Mesothelial cell of epicardium (in vitro differentiated cells): ENCODE measurements at places on chromosomes 11 and 22. TPM values are rescaled to one million over a fixed set of nuclear protein-coding genes. Genes with fewer than 3 reads are reported as not detected.

The OVOL1 gene
- 3.9 to 4.7 TPM (median 4.3 TPM) in 3 replicates for total RNA-seq

- H3K27ac ChIP-seq, result no peak overlapping the region
- DNase-seq, result no peak
- no peaks in the 10 kb centered on the region for H3K4me1 ChIP-seq
These were observed 37.7 kb upstream of the B3GAT1 start for GRCh38 chr11:134449713-134450112.

- peaks cover 10% of the 10 kb centered on the region for H3K4me1 ChIP-seq
- no peak overlapping the region for H3K4me3 ChIP-seq
- no peaks in the 10 kb centered on the region for H3K36me3 ChIP-seq
- DNase-seq, result no peak
- peaks cover 2% of the 10 kb centered on the region for H3K27me3 ChIP-seq
These were observed 40.0 kb downstream of the LINC01488 start for GRCh38 chr11:69521457-69521856.

- no peaks in the 10 kb centered on the region for H3K4me1 ChIP-seq
- H3K27me3 ChIP-seq, result no peaks in the 10 kb centered on the region
- H3K4me3 ChIP-seq, result no peak overlapping the region
- DNase-seq, result no peak
- no peak overlapping the region for H3K27ac ChIP-seq
These were observed 35.0 kb downstream of the HIRA start for GRCh38 chr22:19396561-19396933.

The TMEM225 gene
- total RNA-seq, result not detected in 3 replicates

DNA sequence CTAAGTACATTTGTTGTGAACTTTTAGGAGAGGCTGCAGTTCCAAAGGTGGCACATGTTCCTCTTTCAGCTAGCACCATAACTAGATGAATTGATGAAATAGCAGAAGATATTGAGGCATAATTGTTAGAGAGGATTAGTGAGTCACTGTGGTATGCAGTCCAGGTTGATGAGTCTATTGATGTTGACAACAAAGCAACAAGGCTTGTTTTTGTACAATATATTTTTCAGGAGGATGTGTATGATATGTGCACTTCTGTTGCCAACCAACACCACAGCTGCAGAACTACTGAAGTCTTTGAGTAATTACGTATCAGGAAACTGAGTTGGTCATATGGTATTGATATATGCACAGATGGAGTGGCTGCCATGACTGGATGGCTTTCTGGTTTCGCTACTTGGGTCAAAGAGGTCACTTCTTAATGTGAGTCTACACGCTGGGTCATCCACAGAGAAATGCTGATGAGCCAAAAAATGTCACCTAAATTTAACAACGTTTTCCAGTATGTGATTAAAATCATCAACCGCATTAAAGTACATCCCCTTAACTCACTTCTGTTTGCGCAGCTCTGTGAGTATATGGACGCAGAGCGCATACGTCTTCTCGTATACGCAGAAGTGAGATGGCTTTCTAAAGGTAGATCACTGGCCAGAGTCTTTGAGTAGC, 261.3 kb upstream of the ANO5 start:
- no peak overlapping the region for H3K27ac ChIP-seq
- H3K27me3 ChIP-seq, result no peaks in the 10 kb centered on the region
- H3K36me3 ChIP-seq, result no peaks in the 10 kb centered on the region
- no peak for DNase-seq
- no peak overlapping the region for H3K4me3 ChIP-seq

The HNRNPUL2 gene
- 60.3 to 62.0 TPM (median 61.5 TPM) in 3 replicates for total RNA-seq

DNA sequence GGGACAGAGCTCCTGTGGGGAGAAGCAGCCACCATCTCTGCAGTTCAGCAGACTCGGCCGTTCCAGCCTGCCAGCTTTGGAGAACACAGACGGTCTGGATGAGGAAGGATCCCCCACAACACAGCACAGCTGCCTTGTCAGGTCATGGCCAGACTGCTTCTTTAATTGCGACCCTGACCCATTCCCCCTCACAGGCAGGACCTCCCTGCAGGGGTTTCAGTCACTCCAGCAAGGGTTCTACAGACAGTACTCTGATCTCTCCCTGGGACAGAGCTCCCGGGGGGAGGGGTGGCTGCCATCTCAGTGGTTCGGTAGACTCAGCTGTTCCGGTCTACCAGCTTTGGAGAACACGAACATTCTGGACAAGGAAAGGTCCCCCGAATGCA, 173.5 kb downstream of the TTC28 start:
- H3K27me3 ChIP-seq, result no peaks in the 10 kb centered on the region
- H3K4me3 ChIP-seq, result no peak overlapping the region
- no peak overlapping the region for H3K27ac ChIP-seq
- peaks cover 26% of the 10 kb centered on the region for H3K36me3 ChIP-seq
- no peak for DNase-seq

DNA sequence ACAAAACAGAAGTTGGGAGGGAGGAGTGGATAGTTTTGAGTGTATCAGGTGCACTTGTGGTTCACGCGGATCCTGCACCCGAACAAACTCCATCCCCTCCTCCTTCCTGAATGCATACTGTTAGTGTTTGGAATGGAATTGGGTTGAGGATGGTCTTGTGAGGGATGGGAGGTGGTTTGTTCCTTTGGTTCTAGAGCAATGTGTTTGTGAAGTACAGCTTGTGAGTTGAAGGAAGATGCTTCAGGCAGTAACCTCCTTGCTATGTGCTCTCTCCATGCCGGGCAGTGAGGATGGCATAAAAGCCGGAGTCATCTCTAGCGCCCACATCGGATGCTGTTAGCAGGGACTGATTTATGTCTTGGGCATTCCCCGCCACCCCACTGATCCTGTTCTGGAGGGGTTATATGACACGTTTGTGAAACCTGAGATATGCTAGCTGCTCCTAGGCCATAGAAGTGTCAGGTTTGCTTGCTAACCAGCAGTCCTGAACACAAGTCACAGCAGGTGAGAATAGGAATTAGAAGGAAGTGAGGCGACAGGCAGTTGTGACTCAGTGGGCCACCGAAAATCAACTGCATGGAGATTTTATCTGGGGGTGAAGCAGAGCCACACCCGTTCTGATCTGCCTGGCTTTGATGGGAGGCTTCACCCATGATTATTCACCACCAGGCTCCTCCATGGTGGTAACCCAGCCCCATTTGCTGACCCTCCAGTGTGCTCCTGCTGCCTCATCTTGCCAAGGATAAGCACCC, 2.2 kb downstream of the BCR start:
- DNase-seq, result no peak
- H3K4me3 ChIP-seq, result peak overlapping the region; percentile 68
- H3K4me1 ChIP-seq, result peaks cover 43% of the 10 kb centered on the region
- no peaks in the 10 kb centered on the region for H3K27me3 ChIP-seq

GRCh38 chr11:68682531-68682961, 1.8 kb upstream of the GAL start:
- H3K27me3 ChIP-seq, result peaks cover 59% of the 10 kb centered on the region
- H3K36me3 ChIP-seq, result no peaks in the 10 kb centered on the region
- peaks cover 7% of the 10 kb centered on the region for H3K4me1 ChIP-seq
- H3K27ac ChIP-seq, result no peak overlapping the region
- no peak overlapping the region for H3K4me3 ChIP-seq
- no peak for DNase-seq

GRCh38 chr11:488062-488461, 19.0 kb downstream of the RNH1 start:
- DNase-seq, result no peak
- no peak overlapping the region for H3K4me3 ChIP-seq
- H3K27ac ChIP-seq, result no peak overlapping the region
- no peaks in the 10 kb centered on the region for H3K27me3 ChIP-seq
- H3K4me1 ChIP-seq, result no peaks in the 10 kb centered on the region

- no peak overlapping the region for H3K27ac ChIP-seq
- no peaks in the 10 kb centered on the region for H3K27me3 ChIP-seq
- peaks cover 6% of the 10 kb centered on the region for H3K4me1 ChIP-seq
- peaks cover 33% of the 10 kb centered on the region for H3K36me3 ChIP-seq
- H3K4me3 ChIP-seq, result no peak overlapping the region
These were observed 55.8 kb downstream of the PPME1 start for GRCh38 chr11:74226907-74227306.

- H3K4me1 ChIP-seq, result peaks cover 13% of the 10 kb centered on the region
- H3K36me3 ChIP-seq, result peaks cover 42% of the 10 kb centered on the region
- no peak overlapping the region for H3K4me3 ChIP-seq
- no peak for DNase-seq
- no peaks in the 10 kb centered on the region for H3K27me3 ChIP-seq
- no peak overlapping the region for H3K27ac ChIP-seq
These were observed 43.3 kb downstream of the SESN3 start for GRCh38 chr11:95187723-95188122.

The SEPTIN5 gene
- 32.2 to 42.1 TPM (median 36.2 TPM) in 3 replicates for total RNA-seq

DNA sequence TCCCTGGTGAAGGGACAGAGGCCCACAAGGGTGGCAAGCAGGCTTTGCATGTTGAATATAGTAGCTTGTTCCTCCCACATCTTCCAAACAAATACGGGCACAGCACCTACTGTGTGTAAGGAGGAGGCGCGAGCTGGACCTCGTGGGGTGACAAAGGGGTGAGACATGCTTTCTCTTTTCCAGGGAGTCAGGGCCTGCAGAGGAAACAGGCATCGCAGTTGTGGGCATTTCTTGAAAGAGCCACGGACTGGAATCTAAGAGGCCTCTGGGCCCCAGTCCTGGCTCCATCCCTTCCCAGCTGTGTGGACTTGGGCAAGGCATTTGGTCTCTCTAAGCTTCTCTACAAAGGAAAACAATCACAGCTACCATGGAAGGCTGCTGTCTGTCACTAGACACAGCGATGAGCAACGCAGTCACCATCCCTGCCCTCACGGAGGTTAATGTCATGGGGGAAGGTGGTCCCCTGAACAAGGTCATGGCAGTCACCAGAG, 13.0 kb upstream of the CDC42EP1 start:
- no peaks in the 10 kb centered on the region for H3K27me3 ChIP-seq
- no peak overlapping the region for H3K4me3 ChIP-seq
- H3K27ac ChIP-seq, result peak overlapping the region; percentile 96

GRCh38 chr11:73361953-73362776, 14.0 kb upstream of the RELT start:
- DNase-seq, result no peak
- no peaks in the 10 kb centered on the region for H3K27me3 ChIP-seq
- no peak overlapping the region for H3K4me3 ChIP-seq
- no peak overlapping the region for H3K27ac ChIP-seq

DNA sequence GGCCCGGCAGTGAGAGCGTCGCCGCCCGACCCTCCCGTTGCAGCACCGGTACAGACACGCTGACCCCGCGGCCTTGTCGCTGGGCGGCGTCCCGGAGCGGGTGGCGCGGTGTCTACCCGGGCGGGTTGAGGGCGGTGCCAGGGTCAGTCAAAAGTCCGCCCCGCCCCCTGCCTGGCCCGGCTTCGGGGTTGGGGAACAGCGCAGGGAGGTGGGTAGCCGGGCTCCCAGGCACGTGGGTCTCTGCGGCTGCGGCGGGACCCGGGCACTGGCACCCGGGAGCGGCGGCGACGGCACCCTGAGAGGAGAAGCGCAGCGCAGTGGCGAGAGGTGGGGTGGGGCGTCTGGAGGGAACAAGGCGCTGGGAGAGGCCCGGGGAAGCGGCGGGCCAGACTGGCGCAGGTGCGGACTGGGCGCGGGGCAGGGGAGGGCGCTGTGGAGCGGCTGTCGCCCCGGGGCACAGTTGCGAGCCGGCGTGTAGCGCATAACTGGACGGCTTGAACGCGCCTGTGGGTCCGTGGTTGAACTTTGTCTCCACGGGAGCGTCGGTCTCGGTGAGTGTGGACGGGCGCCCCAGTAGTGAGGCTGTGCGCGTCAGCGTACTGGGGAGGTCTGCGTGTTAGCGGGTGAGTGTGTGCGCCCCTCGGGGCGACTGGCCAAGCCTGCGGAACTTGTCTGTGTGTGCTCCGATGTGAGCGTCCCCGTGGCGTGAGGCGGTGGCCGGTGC, at the start of gene P2RY2:
TSS of gene P2RY2 (plus strand) at position 176 of the 724 bp plus-strand sequence. CDS start 15,879 bp downstream, outside the sequence.
- H3K4me1 ChIP-seq, result peaks cover 36% of the 10 kb centered on the region
- DNase-seq, result peak; percentile 49
- peak within 1 kb of the TSS; percentile 72 for H3K4me3 ChIP-seq
- H3K27ac ChIP-seq, result peak within 1 kb of the TSS; percentile 39

- H3K4me3 ChIP-seq, result no peak overlapping the region
- DNase-seq, result no peak
- no peaks in the 10 kb centered on the region for H3K27me3 ChIP-seq
- H3K36me3 ChIP-seq, result no peaks in the 10 kb centered on the region
- H3K27ac ChIP-seq, result no peak overlapping the region
These were observed 90.0 kb downstream of the TSPAN18 start for GRCh38 chr11:44816761-44817160.

DNA sequence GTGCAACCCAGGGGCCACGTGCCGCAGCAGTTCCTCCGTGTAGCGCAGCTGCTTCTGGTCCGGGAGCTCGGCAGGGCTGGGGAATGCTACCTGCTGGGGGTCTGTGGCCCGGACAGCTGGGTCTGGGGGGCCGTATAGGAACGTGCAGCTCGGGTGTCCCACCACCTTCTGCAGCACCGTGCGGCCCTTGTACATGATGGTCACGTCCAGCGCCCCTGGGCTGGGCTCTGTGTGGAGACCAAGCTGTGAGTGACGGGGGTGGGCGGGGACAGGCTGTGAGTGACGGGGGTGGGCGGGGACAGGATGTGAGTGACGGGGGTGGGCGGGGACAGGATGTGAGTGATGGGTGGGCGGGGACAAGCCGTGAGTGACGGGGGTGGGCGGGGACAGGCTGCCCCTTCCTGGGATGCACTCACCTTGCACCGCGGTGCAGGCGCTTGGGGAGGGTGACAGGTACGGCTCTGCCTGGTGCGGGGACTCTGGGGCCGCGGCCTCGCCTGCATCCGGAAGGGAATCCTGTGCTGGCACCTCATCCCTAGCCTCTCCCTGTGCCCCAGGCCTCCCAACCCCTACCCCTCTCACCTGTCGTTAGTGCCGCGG, 2.3 kb downstream of the IRF7 start:
- peaks cover 12% of the 10 kb centered on the region for H3K4me1 ChIP-seq
- no peak overlapping the region for H3K4me3 ChIP-seq
- no peak for DNase-seq
- peaks cover 9% of the 10 kb centered on the region for H3K36me3 ChIP-seq
- H3K27me3 ChIP-seq, result no peaks in the 10 kb centered on the region
- no peak overlapping the region for H3K27ac ChIP-seq

The ARHGAP42 gene
- total RNA-seq, result 19.4 to 21.3 TPM (median 20.2 TPM) in 3 replicates

GRCh38 chr22:49838771-49839717, 11.4 kb upstream of the BRD1 start:
- DNase-seq, result no peak
- peaks cover 39% of the 10 kb centered on the region for H3K27me3 ChIP-seq
- no peak overlapping the region for H3K4me3 ChIP-seq
- no peak overlapping the region for H3K27ac ChIP-seq
- no peaks in the 10 kb centered on the region for H3K4me1 ChIP-seq
- no peaks in the 10 kb centered on the region for H3K36me3 ChIP-seq

The OSM gene
- total RNA-seq, result not detected in 3 replicates

- H3K27ac ChIP-seq, result no peak overlapping the region
- no peak overlapping the region for H3K4me3 ChIP-seq
- no peak for DNase-seq
- H3K4me1 ChIP-seq, result no peaks in the 10 kb centered on the region
- H3K36me3 ChIP-seq, result no peaks in the 10 kb centered on the region
These were observed 652.0 kb upstream of the CCDC90B start for GRCh38 chr11:83938148-83938547.

GRCh38 chr22:45907996-45908395, 69.0 kb downstream of the WNT7B start:
- peaks cover 12% of the 10 kb centered on the region for H3K4me1 ChIP-seq
- H3K27me3 ChIP-seq, result no peaks in the 10 kb centered on the region
- H3K27ac ChIP-seq, result no peak overlapping the region

The LRRC32 gene
- total RNA-seq, result 37.9 to 44.4 TPM (median 43.2 TPM) in 3 replicates

The MAPK8IP1 gene
- 11.5 to 13.8 TPM (median 12.7 TPM) in 3 replicates for total RNA-seq
